ENCODE measurements at places on chromosomes 1 and 21.

- no peak for DNase-seq
Observed at GRCh38 chr1:17416389-17416788, 23.1 kb downstream of the RCC2 start.

- no peak for DNase-seq
Observed at GRCh38 chr1:150529017-150529416, 13.5 kb downstream of the FALEC start.

DNA sequence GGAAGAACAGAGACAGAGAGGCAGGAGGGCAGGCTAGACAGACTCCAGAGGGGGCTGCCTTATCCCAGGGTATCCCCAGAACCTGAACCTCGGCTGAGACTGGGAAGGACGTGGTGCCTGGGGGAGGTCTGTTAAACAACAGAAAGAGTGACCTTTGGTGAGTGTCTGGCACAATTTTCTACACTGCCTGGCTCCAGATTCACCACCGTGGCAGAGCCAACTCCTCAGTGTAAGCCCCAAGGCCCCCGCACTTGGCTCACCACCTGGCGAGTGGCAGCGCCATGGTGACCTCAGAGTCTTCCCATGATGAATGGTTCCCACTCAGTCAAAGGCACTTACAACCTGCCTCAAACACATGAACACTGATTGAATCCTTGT lies 6.5 kb downstream of the RD3 start:
- no peak for DNase-seq

DNA sequence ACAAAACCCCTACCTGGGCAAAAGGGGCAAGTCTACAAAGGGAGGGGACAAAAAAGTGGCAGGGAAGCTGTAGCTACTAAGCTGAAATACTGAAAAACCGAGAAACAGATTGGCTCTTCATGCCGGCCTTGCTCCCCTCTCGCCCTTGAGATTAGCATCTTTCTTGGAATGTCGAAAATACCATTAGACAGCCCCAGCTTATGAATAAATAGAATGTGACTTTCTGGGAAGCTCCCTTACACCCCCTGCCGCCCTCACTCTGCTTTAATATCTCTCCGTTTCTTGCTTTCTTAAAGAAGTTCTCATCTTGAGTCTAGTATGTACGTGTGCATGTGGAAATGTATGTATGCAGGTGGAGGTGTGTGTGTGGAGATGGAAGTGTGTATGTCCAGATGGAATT lies 14.1 kb downstream of the TRAF3IP3 start:
- DNase-seq: no peak

- no peak for DNase-seq
Observed at GRCh38 chr1:156809711-156810366, 6.8 kb downstream of the SH2D2A start.

GRCh38 chr1:110292031-110292741 lies 47.0 kb upstream of the RBM15 start:
- DNase-seq: no peak

DNA sequence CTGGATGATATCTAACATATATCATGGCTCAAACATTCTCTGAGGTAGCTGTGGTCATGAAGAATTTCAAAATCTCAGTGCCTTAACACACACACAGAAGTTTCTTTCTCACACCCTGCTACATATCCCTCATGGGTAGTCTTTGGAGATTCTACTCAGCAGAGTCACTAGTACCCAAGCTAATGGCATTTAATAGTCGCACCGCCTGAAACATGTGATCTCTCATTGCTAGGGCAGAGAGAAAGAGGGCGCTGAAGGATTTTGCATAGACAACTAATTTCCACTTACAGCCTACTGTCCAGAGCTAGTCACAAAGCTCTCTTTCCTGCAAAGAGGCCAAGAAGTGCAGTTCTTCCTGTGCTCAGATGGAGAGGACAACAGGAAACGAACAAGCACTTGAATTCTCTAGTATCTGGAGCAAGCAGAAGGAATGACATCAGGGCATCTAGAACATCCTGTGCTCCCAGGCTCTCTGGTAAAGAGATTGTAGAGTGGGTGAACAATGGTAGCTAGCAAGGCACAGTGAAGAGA lies 183.4 kb upstream of the PTBP2 start:
- no peak for DNase-seq

DNA sequence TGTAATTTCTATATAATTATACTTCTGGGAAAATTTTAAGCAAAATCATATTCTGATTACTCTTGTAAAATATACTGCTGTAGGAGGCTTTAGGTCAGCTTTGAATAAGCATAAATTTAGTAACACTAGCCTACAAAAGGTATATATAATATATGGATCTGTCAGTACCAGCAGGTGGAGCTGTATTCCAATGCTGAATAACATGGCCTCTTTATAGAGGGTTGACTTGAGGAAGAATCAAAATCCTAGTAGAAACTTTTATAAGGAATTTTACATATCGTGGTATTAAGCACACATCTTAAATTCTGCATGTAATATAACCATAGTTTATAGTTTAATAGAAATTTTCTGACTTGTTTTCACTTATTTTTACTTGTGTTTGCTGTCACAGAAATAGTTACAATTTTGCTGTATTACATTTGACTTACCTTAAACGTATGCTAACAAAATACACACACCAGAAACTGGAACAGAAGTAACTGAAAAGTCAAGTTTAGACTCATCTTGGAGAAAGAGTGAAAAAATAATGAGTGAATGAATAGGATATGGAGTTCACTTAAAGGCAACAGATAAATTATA lies 79.3 kb downstream of the HMCN1 start:
- DNase-seq: peak; percentile 24

- no peak for DNase-seq
Observed at GRCh38 chr21:43812957-43813655, 23.7 kb downstream of the RRP1 start.

DNA sequence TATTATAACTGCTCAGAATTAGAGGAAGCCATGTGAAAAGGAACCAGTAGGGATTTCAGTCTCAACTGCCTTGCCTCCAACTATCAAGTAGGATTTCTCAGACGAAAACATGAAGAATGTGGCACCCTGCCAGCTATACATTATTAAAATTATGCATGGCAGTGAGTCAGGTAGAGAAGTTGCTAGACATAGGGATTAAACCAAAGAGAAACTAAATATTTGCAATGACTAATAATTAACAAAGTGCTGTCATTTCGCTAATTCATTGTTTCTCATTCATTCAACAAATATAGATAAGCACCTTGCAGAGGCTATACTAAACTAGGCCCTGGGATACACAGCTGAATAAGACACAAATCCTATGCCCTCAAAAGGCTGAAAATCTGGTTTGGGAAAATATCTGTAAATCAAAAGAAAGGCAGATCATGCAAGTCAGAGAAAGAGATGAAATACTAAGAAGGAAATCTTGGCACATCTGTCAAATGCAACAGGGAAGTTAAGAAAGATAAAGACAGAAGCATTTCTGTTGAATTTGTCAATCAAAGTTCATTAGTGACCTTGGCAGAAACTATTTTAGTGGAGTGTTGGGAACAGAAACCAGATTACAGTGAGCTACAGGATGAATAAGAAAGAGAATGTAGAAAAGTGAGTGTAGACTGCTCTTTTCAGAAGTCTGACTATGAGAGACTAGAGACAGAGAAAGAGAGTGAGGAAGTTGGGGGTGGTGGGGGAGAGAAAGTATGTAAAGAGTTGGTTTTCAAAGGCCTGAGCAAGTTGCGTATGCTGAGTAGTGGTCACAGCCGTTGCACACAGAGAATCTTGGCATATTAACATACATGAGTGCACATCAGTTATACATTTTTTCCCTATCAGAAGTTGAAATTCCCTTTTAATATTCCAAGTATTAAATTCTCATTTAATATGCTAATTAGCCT lies 14.7 kb upstream of the NBPF11 start:
- no peak for DNase-seq

DNA sequence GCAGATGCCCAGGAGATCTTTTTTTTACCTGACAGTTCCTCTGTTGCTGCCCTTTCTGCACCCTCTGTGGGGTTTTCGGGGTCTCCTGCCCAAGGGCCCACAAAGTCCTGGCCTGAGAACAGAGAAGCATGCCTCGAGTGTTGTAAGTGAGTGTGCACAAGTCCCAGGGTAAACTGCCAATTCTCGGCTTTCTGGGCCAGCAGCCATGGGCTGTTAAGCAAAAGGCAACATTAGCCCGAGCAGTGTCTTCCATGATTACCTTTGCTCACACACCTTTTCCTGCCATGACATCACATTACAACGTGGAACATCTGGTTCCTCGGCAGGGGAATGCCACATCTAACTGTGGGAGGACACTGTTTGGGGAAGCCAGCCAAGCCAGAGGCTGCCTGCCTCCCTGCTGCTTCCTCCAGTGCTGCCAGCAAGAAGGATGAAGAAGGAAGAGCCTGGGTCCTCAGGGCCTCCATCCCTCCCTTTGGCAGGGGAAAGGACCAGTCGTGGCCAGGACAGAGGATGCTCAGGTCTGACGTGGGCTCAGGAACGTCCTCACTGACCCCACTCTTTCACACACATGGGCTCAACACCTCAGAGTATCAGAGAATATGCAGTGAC lies 485.9 kb downstream of the OMA1 start:
- no peak for DNase-seq

All from NCI-H1417 treated with DMSO at 0.1 percent for 48 hours (cell line).